ENCODE measurements at places on chromosomes 1 and 21.

- no peak for DNase-seq
Observed at GRCh38 chr1:37325010-37325409, 149.4 kb upstream of the ZC3H12A start.

GRCh38 chr21:39660191-39660980 lies 47.6 kb downstream of the B3GALT5 start:
- DNase-seq: peak; percentile 83

- no peak for DNase-seq
Observed at GRCh38 chr1:204075139-204075521, 2.2 kb downstream of the SOX13 start.

DNA sequence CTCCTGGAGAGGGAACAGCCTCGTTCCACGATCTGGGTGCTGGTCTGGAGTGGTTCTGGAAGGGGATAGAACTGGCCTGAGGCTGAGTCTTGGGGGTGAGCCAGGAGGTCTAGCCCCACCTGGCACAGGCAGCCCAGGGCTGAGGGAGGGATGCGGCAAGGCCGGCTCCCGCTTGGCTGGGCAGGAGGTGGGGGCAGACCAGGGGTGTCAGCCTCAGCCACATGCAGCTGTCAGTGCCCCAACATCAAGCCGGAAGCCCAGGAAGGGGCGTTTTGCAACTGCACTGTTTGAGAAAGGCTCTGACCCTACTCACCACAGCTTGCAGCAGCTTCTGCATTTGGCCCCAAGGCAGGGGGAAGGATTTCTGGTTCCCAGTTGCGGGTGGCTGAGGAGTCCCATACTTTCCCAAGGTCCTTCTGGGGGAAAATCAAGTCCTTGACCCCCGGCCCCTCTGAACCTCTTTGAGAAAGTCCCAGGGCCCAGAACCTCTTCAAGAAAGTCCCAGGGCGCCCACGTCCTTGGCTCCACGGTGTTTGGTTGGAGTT lies 2.0 kb downstream of the EFHD2 start:
- no peak for DNase-seq

GRCh38 chr1:1066403-1067283 lies 7.5 kb downstream of the RNF223 start:
- DNase-seq: no peak

- no peak for DNase-seq
Observed at GRCh38 chr1:194151056-194151455, 964.6 kb upstream of the B3GALT2 start.

DNA sequence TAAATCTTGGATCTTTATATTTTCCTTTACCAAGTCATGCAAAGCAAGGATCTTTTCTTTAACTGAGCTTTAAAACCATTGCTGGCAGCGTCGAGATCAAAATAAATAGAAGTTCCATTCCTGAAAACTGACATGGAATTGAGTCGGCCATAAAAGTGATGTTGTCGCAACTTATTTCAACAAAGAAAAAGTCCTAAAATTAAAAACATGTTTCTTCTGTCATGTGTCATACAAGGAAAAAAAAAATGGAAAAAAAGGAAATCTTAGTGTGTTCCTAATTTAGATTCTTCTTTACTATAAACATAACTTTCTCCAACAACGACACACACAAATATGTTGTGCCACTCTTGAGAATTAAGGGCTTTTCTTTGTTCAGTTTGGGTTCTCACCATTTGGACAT lies 34.9 kb downstream of the GREM2 start:
- DNase-seq: no peak

DNA sequence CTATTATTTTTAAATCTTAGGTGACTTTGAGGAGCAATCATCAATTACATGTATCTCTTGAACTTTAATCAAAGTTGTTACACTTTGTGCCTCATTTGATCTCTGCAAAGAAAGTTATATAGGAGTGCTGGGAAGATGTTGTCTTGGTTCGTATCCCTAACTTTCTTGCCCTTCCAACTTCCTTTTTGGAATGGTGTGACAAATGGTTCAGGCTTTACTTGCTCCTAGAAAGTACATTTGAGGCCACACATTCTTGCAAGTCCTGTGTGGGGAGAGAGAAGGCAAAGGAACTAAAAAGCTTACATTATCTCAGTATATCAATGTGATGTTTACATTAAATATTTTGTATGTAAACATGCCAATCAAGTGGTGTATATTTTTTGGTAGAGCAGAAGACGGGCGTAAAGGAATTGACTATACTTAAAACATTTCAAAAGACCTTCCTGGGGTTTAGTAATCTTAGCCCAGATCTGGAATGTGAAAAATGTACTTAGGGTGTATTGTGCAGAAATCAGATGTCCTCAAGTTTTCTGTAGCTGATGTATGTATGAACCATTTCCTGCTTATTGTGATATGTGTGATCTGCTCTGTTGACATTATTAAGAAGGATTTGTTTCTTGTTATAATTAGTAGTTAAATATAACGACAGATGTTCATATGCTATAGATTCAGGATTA lies 59.2 kb downstream of the USP25 start:
- DNase-seq: no peak

DNA sequence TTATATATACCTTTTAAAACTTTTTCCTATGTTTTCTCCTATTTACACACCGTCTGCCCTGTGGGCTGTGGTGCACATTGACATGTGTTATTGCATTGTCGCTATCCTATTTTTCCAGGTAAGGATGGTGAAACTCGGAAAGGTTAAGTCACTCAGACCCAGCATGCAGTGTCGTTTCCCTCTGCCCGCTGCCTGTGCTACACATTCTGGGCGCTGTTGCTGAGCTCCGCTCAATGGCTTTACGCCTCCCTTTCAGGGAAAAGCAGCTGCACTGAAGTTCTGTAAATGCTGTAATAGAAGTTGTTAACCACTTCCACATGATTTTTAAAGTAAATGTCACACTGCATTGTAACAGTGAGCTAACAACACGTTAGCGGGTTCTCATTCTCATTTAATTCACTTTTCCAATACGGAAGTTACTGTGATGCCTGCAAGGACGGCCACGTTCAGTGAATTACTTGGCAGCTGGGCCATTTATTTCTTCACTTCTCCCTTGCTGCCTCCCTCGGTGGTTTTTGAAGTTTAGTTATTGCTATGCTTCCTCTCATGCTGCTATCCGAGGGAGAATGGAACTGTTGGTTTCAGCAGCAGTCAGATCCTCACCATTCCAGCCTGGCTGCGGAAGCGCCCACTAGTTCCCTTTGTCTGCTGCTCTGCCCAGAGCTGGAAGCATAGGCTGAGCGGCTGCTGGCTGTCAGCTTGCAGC lies 288.7 kb downstream of the SPATA17 start:
- DNase-seq: no peak

DNA sequence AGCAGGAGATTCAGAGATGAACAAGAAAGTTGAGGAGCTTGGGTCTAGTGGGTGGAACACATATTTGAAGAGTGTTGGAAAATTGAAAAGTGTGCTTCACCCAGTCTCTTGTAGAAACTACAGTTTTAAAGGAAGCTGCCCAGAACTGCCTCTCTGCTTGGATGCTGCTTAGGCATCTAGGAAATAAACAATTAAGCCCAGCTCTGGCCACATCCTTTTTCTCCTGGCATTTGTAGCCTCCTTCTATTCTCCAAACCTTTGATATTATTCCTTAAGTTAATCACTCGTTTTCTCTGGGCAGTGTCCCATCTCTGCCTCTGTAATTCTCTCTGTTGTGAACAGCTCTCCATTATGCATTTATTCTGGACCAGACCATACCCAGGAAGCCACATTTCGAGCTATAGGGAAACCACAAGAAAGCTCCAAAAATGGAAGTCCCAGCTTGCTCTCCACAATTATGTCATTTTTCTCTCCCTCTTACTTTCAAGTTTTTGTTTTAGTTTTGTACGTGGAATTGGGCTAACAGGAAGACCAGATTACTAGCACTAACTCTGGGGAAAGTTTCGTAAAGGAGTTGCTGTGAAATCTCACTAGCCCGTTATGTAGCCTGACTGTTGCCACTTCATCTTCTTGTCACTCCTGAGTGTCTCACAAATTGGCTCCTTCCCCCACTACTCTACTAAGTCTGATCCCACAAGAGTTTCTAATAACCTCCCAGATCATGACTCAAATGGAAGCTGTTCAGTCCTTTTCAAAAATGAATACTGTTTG lies 102.2 kb downstream of the NTMT2 start:
- no peak for DNase-seq

- DNase-seq: no peak
Observed at GRCh38 chr1:39385067-39385988, 106.1 kb upstream of the BMP8A start.

DNA sequence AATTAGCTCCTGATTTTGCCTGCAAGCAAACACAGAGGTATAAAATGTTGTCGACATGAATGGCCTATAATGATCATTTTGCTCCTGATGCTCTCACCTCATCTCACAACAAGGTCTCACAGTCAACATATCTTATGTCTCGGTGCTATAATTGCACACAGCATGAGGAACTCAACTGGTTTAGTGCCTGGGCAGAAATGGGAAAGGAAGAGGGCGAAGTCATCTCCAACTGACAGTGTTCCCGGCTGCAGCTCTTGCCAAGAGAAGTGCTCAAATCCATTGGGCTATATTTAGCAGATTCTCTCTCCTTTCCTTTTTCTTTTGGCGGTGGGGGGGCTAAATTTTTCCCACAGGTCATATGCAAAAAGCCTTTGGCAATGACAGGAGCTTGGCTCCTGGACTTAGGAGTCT lies 53.0 kb downstream of the SLC45A1 start:
- no peak for DNase-seq

GRCh38 chr1:6490181-6491080 lies 1.0 kb downstream of the PLEKHG5 start:
- DNase-seq: peak; percentile 59

- DNase-seq: no peak
Observed at GRCh38 chr1:9594471-9595155, 5.9 kb downstream of the TMEM201 start.

GRCh38 chr1:207312604-207312920 lies 8.9 kb upstream of the CD55 start:
- DNase-seq: no peak

GRCh38 chr1:2522230-2522629 lies 4.2 kb downstream of the PANK4 start:
- no peak for DNase-seq

DNA sequence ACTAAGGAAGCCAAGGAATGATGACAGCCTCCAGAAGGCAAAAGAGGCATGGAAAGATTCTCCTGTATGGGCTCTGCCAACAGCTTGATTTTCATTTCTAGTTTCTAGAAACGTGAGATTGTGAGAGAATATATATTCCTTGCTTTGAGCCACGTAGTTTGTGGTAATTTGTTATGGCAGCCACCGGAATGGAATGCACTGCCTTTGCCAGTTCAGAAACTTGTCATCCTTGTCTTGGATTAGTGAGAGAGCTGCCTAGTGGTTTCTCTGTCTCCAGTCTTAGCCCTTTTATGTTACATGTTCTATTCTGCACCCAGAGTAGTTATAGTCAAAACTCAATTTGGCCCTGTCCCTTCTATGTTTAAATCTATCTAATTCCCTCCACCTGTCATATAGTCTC lies 216.0 kb upstream of the PTGFR start:
- no peak for DNase-seq

DNA sequence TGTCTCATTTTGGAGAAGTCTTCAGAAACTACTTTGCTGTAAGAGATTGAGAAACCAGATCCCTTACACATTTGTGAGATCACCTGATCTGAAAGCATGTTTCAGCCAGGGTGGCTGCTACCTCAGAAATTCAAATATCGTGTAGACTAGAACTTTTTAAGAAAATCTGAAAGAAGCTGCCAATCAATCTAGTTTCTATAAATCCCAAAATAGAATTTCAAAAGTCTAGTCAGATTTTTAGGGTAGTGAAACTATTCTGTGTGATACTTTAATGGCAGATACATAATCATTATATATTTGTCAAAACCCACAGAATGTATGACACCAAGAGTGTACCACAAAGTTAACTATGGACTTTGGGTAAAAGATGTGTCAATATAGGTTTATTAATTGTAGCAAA lies 79.9 kb upstream of the PLPPR5 start:
- DNase-seq: no peak

- DNase-seq: no peak
Observed at GRCh38 chr1:214418391-214418790, 133.0 kb downstream of the PTPN14 start.

DNA sequence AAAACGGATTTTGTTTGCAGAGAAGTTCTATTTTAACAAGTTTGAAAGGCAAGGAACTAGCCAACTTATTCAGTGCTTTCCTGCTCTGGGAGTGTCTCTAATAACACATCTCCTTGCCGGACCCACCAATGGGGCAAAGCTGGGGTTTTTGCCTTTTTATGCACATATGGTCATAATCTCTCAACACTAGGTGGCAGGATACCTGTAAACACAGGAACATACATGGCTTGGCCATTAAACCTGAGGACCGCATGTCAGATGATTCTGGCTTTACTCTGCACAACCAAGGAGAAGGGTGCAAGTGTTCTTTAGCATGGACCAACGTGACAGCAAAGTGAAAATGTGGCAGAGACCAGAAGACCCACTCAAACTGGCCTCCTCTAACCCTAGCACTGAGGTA lies 4.9 kb downstream of the TMEM9 start:
- DNase-seq: no peak

DNA sequence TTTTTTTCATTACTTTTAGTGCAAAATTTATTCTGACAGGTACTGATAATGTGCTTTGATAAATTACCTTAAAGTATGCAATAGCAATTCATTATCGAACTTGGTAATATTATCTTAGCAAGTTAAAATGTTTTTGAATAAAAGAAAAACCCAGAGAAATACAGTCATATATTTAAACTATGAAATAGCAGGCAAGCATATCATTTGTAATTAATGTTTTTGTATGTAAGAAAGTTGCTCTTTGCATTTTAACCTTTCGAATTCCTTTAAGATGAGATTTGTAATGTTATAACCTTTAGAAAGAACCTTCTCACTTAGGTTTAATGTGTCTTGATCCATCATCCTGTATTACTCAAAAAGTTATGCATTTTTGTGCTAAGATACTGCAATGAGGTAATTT lies 585.6 kb downstream of the PTBP2 start:
- DNase-seq: no peak

GRCh38 chr1:162561616-162562469 lies at the start of gene UAP1:
TSS of gene UAP1 (plus strand) at chr1:162561722. CDS start at chr1:162566069, 4,347 bp downstream.
- DNase-seq: no peak

DNA sequence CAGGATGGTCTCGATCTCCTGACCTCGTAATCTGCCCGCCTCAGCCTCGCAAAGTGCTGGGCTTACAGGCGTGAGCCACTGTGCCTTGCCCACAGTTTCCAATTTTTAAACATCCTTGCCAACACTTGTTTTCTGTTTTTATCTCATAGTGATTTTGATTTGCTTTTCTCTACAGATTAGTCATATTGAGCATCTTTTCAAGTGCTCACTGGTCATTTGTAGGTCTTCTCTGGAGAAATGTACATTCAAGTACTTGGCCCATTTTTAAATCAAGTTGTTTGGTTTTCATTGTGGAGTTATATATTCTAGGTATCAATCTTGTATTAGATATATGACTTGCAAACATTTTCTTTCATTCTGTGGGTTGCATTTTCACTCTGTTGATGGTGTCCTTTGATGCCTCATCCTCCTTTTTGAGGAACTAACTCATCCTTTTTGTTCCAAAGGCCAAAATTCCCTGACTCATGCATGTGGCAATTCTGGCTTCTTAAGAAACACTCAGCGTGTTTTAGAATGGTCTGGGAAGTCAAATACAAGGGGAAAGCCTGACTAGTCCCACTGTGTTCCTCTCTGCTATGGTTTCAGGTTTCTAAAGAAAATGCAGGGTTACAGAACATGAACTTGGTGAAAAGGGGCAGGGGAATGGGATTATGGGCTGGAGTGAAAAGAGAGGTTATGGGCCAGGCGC lies 37.3 kb downstream of the PTAFR start:
- DNase-seq: no peak
